ENCODE measurements at places on chromosomes 3 and 15.

GRCh38 chr3:140420621-140421357 is 257.1 kb upstream of the TRIM42 start:
- DNase-seq = no peak

- no peak for DNase-seq
Observed at GRCh38 chr15:99545605-99546004, 20.2 kb upstream of the MEF2A start.

GRCh38 chr15:45703670-45704328 is 69.0 kb downstream of the SQOR start:
- DNase-seq = no peak

DNA sequence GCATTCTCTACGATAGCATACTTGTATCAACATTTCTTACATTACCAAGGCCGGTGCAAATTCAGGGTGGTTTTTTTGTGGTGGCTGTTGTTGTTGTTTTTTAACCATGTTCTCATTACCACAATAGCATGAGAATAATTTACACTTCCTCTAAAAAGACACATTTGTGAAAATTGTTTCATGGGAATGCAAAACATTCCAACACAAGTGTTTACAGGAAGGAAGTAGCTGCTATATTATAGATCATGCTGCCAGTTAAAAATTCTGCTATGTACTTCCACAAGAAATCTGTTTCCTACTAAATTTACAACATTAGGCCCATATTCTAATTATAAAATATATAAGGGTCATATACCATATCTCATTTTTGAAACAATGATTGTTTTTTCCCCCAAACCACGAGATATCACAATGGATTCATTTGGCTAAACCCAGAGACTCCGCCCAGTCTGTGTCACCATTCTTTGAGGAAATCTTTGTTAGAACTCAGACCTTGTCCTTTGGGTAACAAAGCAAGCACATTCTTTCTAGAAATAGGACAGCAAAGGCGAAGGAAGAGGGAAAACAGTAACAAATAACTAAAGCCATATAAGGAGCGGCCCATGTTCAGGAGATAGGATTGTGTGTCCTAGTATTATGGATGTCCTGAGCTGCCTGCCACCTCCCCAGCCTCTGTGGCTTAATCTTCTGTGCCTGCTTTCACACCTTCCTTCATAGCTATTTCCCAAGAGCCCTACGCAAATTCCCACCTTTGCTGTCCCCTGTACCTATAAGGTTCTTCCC is 60.1 kb downstream of the UACA start:
- no peak for DNase-seq

- DNase-seq = no peak
Observed at GRCh38 chr15:42594095-42594494, 18.7 kb downstream of the STARD9 start.

DNA sequence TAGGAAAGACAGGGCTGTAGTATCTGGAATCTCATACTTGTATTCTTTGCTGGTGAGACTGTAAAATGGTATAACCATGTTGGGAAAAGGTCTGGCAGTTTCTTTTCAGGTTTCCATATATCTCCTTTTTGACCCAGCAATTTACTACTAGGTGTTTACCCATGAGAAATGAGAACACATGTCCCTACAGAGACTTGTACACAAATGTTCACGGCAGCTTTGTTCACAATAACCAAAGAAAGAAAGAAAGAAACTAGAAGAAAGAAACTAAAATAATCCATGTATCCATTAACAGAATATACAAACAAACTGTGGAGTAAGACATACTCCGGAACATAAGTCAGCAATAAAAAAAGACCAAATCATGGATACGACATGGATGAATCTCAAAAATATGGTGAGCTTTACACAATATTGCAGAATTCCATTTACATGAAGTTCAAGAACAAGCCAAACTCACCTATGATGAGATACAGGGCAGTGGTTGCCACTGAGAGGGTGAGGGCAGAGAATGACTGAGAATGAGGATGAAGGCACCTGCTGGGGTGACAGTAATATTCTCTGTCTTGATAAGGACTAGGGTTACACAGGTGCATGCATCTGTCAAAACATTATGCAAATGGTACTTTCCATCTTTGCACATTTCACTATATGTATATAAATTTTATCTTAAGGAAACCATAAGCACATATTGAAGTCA is 2.7 kb downstream of the RFTN1 start:
- DNase-seq = no peak

DNA sequence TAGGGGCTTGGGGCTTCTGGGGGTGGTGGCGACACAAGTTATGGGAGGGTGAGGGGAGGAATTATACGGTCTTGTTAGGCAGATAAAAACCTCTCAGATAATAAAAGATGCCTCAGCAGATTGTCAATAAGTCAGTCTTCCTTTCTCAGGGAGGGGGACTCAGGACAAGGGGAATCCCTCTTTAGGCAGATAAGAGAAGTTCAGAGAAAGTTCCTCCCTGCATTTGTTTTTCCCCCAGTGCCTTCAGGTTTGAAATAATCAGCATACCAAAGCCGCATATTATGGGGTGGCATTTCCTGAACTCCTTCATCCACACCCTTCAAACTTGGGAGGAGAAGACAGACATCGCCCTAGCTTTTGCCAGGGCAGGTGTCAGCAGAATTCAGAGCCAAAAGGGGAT is 8.5 kb downstream of the PPCDC start:
- no peak for DNase-seq

DNA sequence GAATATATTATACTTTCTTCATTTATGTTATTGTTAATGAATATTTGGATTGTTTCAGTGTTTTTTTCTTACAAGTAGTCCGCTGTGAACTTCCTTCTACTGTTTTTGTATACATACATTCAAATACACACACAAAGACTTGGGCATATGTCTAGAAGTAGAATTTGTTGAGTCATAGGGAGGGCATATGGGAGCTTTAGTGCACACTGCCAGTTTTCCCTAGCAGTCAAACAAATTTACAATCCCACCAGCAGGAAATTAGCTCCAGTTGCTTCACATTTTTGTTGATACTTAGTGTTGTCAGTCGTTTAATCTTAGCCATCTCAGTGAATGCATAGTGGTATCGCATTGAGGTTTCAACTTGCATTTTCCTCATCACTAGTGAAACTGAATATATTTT is 492.3 kb downstream of the DIPK2A start:
- DNase-seq = no peak

- no peak for DNase-seq
Observed at GRCh38 chr3:146313746-146314111, 62.8 kb upstream of the PLSCR4 start.

- DNase-seq = no peak
Observed at GRCh38 chr3:157354722-157355121, 81.9 kb upstream of the PTX3 start.

GRCh38 chr15:99210334-99210733 is 39.0 kb downstream of the TTC23 start:
- no peak for DNase-seq

GRCh38 chr3:100268156-100268555 is 7.4 kb downstream of the TBC1D23 start:
- DNase-seq = no peak

GRCh38 chr3:194582196-194582905 is 50.9 kb downstream of the TMEM44 start:
- DNase-seq = no peak

DNA sequence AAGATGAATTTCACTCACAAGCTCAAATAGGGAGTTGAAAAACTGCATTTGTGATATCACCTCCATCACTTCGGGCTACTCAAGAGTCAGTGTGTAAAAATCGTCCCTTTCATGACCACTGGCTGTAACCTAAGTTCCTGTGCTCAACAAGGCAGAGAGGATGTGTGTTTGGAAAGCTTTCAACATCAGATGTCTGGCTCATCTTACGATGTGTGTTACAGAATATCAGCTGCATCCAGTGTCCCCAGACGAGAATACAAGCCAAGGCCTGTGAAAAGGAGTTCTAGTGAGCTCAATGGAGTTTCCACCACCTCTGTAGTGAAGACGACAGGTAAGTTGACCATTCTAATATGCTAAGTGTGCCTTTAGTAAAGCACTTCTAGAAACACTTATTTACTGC is 65.5 kb upstream of the ADAMTSL3 start:
- DNase-seq = no peak

- DNase-seq = no peak
Observed at GRCh38 chr15:45606841-45607240, 19.7 kb downstream of the BLOC1S6 start.

DNA sequence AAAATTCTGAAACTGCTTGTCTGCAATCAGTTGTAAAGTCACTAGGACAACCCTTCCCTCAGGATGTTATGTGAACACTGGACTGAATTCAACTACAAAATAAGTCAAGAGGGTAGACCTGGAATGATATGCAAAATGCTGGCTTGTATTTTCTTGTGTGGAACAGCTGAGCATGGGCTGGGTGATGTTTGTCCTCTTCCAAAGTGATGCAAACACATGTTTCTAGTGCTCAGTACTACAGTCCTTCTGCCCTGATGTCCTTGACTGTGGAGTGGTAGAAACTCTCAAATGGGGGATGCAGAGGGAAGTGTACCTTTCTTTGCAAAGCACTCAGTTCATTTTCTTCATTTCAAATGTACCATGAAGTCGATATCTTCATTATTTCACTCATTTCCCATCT is 258.6 kb downstream of the THSD4 start:
- no peak for DNase-seq

GRCh38 chr15:69666921-69667811 is 214.5 kb downstream of the RPLP1 start:
- DNase-seq = no peak

GRCh38 chr15:41894251-41894790 is 468 bp upstream of the SPTBN5 start:
- no peak for DNase-seq

DNA sequence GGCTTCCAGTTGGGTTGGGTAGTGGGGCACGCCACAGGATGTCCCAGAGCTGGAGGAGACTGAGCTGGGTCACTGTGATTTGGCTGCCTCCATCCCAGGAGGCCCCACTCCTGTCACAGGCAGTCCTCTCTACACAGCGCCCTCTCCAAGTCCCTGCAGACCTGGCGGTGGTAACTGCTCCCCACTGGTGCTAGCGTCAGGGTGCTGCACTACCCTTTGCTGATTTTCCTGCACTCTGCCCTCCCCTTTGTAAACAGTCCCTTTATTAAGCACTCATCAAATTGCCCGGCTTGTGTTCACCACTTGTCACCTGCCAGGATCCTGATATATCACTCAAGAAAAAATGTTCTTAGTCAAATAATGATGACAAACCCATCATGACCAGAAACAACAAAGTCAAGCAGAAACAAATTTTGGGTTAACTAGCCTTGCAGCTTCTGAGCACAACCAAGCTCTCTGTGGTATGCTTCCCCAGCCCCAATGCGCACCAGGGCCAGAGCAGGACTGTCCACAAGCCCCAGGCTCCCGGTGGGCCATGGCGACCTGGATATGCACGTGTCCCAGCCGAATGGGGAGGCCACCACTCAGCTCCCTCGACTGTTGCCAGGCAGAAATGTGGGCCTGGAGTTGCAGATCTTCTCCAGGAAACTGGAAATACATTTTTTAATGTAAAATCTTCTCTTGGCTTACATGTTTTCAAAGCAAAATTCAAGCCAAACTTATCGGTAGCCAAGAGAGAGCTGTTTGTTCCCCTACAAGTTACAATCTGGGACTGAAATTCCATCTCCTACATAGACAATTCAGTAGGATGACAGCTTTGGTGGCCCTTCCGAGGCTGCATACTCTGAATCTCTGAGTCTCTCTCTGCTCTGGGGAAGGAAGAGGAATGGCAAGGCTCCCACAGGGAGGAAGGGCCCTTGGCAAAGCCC is 24.5 kb downstream of the MEGF11 start:
- DNase-seq = no peak

GRCh38 chr3:159951540-159951939 is 37.1 kb upstream of the IL12A start:
- no peak for DNase-seq

GRCh38 chr3:2659896-2660295 is 450.3 kb downstream of the IL5RA start:
- no peak for DNase-seq

DNA sequence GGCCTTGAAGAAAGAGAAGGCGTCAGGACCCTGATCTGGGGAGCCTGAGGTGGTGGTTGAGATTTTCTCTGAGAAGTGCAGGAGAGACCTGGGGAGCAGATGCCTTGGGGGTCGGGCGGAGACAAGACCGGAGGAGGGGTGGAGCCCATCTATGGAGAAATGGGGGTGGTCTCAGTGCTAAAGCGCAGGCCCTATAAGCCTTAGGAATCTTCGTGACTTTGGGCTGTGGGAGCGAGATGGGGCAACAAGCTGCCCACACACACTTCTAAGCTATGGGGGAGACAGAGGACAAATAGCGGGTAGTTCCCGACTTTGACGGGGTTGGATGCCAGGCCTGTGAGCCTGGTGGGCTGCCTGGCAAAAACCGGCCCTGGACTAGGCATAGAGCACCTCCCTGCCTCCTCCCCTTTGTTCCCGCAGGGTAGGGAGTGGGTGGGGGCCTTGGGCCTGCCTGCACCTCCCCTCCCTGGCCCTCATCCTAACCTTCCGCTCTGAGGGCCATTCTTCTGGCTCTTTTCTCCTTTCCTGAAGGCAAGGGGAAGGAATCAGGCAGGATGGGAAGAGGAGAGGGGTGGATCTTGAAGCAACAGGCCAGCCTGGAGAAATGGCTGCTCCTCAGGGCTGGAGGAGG is 880 bp downstream of the NISCH start:
- no peak for DNase-seq

- DNase-seq = no peak
Observed at GRCh38 chr3:11134794-11135193, 19.5 kb upstream of the HRH1 start.

DNA sequence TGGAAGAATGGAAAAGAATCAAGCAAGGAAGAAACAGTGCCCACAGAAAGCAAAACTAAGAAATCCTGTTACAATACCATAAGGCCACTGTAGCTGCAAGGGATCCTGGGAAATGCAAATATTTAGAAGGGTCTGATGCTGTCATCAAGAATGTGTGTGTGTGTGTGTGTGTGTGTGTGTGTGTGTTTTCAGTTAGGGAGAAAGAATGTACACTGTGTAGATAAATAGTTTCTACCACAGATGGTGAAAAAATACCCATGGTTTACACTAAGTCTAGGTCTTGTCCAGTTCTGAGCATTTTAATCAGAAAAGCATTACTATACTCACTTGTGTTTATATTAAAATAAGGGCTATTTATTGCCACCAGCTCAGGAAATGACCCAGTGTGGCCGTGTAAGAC is 355.0 kb downstream of the RBMS3 start:
- DNase-seq = no peak

- no peak for DNase-seq
Observed at GRCh38 chr15:45732662-45733061, 97.8 kb downstream of the SQOR start.

DNA sequence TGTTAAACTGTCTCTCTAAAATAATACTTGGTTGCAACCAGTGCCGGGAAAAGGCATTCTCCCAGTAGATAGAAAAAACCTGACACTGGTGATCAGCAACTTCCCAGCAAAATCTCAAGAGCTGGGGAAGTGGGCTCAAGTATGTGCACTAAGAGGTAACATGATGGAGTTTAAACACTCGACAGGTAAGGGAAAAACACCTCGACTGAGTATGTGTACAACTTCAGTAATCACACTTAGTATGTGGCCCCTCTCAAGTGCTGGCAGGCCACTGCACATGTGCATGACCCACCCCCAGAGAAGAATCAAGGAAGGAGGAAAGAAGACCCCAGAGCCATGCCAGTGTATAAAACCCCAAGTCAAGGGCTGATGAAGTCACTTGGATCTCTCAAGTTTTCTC is 27.4 kb downstream of the SPESP1 start:
- DNase-seq = peak; percentile 7

GRCh38 chr3:122794483-122794778 is 438 bp upstream of the SLC49A4 start:
- DNase-seq = no peak
